ENCODE measurements at places on chromosomes 12 and 14. TPM values are rescaled to one million over a fixed set of nuclear protein-coding genes. Genes with fewer than 3 reads are reported as not detected.

DNA sequence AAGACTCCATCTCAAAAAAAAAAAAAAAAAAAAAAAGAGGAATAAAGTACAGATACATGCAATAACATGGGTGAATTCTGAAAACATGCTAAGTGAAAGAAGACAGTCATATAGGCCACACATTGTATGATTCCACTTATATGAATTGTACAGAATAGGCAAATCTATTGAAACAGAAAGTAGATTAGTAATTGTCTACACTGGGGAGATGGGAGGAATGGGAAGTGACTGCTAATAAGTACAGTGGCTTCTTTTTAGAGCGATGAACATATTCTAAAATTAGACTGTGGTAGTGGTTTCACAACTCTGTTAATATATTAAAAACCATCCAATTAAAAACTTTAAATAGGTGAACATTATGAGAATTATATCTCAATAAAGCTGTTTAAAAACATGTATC, 74.4 kb downstream of the ANKS1B start:
- no peak for DNase-seq

GRCh38 chr14:100291305-100292075, 14.8 kb downstream of the SLC25A29 start:
- DNase-seq = no peak

The OVCH1 gene
- total RNA-seq = not detected

GRCh38 chr14:22024137-22024536, 350.5 kb upstream of the OR4E1 start:
- DNase-seq = no peak

- DNase-seq = no peak
These were observed 98.5 kb upstream of the RASSF8 start for GRCh38 chr12:25859976-25860375.

- DNase-seq = no peak
These were observed 695 bp upstream of the MMP19 start for GRCh38 chr12:55843431-55843830.

DNA sequence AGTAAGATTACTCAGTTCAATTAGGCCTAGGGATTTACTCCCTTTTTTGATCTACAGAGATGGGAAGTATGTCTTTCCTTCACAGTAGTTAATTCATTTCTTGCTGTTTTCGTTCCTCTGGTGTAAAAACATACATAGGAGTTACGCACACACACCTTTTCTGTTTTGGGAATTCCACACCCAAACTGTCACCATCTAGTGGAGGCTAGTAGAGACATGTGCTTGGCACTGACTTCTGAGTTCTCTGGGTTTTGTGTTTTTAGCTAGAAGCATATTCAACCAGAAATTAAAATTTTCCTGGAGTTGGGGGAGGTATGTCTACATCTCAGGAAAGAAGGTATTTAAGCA, 1.4 kb downstream of the SUSD6 start:
- DNase-seq = no peak

DNA sequence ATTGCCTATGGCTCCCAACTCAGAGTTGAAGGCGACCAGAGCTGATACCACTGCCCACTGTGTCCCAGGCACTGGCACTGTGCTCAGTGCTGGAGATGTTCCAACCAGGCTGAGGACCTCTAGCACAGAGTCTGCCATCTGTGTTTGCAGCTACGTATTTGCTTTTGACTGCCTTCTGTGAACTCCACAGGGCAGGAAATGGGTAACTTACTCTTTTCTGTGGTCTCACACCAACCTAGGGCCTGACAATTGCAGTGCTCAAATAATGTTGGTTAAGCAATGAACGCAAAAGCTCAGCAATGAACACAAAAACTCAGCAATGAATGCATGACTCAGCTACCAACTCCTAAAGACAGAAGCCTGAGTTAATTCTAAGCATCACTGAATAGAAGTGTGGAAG, 202.8 kb downstream of the NUAK1 start:
- no peak for DNase-seq

GRCh38 chr14:63893701-63894458, 41.1 kb downstream of the SYNE2 start:
- DNase-seq = no peak

The AQP6 gene
- total RNA-seq = not detected

DNA sequence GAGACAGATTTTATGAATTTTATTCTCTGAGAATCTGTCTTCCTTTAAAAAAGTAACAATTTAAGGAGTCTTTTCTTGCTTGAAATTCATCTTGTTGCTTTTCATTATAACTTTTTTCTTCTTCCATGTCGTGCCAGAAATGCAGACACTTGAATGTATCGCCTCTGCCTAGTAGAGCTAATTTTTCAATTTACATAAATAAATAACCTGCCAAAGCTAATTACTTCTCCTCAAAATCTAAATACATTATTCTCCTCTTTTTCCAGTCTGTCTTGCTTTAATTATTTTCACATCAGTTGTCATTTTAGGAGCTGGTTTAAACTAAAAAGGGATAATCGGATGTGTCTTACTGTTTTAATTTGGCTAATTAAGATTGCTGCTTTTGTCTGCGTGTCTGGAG, 711.1 kb upstream of the SEL1L start:
- DNase-seq = no peak

DNA sequence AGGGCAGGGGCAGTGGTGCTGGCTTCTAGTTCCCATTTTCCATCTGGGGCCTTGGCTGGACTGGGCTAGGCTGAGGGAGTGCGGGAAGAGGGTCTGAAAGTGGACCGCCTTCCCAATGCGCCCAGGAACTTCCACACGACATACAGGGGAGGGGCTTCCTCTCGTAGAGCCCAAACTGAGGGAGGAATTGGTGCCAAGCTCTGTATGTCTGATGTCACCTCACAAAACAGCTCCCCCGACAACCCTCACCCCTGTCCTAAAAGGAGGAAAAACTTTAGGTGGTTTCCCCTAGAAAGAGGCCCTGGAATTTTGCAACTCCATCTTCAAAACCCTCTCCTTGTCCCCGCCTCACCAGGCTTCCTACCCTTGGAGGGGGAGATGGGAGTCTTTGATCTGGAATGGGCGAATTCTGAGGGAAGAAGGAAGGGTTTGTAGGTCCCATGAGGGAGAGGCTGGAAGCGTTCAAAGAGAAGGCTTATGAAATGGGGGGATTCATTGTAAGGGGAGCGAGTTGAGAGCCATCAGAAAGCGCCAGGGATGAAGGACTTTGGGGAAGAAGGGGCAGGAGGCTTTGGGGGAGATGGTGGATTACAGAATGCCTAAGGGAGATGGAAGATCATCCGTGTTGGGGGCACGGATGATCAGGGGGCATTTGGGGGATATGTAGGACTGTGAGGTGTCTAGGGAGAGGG, 844 bp downstream of the GLTP start:
- no peak for DNase-seq

The DYRK4 gene
- total RNA-seq = 26.7 TPM

- DNase-seq = no peak
These were observed 121.8 kb downstream of the NRXN3 start for GRCh38 chr14:78292003-78292402.

The PTPRO gene
- total RNA-seq = 0.15 TPM

DNA sequence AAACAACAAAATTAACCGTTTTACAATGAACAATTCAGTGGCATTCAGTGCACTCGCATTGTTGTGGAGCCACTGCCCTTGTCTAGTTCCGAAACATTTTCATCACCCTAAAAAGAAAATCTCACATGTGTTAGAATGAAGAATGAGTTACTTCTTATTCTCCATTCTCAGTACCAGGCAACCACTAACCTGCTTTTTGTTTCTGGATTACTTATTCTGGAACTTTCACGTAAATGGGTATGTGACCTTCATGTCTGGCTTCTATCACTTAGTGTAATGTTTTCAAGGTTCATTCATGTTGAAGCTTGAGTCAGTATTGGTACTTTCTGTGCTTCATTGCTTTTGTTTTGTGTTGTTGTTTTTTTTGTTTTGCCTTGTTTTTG, 15.6 kb downstream of the RCOR1 start:
- DNase-seq = no peak

The DHRS4L2 gene
- total RNA-seq = 27.6 TPM

The WNT1 gene
- total RNA-seq = not detected

DNA sequence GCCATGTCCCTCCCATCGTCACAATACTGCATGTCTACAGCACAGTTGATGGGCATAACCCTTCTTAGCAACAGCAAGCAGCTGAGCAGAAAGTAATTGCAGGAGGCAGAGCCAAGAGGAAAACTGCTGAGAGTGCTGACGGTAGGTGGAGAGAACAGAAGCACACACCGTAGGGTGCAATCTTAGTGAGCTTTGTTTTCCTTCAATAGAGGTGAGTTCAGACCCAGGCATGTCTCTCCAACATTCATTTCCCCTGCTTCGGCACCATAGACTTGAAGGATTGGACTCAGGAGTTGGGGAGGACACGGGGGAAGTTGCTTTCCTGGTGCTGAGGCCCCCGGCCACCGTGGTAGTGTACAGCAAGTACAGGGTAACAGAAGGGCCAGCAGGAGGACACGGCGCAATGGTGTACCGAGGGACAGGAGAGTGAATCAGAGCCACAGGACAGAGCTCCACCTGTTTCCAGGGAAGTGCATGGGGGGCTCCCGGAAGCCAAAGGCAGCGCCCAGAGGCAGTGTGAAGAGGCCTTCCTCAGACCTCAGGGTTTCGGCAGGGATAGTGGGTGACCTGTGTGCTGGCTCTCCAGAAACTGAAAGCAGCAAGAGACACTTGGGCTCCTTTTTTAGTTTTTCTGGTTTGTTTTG, 36.3 kb upstream of the SINHCAF start:
- peak; percentile 9 for DNase-seq

GRCh38 chr14:98140862-98141530, 1131.0 kb downstream of the BCL11B start:
- no peak for DNase-seq

DNA sequence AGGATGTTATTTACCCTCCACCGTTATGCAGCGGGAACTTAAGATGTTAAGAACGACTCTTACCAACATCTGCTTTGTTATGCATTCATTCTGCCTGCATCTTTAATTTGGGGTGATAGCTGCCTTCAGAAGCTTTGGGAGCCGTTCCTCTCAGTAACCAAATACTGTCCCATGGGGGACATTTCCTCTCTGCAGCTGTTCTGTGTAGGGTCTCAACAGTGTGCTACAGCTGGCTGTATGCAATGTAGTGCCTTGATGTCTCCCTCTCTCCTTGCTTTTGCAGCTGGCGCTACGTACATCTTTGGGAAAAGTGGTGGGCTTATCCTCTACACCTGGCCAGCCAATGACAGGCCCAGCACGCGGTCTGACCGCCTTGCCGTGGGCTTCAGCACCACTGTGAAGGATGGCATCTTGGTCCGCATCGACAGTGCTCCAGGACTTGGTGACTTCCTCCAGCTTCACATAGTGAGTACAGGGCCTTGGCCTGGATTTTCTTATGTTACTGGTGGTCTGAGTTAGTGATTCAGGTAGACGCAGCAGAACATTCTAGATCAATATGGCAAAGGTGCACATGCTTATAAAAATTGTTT, 744.3 kb downstream of the DIO2 start:
- DNase-seq = no peak

DNA sequence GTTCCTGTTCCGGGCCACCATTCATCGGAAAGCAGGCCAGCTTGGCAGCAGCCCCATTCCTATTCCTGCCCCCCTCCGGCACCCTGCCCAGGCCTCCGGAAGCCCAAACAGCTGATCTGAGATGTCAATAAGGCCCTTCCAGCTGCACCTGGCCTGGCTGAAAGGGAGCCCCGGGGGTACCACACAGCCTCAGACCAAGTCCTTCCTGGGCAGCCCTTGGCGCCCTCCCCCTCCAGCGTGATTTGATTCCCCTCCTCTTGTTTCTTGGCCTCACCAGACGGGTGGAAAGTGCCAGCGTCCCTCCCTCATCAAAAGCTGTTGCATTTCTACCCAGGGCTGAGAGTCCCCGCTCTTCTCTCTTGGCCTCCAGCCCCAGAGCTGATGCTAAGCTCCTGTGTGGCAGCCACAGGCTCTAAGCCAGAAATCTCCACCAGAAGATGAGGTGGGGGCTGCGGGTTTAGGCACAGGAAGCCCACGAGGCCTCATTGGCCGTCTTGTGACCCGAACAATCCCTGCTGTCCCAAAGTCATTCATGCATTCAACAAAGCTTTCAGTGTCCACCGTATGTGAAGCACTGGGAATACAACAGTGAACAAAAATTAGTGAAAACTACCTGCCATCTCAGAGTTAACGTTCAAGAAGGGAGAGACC, 215.4 kb downstream of the SLC41A2 start:
- DNase-seq = no peak

The BMP4 gene
- not detected for total RNA-seq

The CLEC6A gene
- total RNA-seq = not detected

GRCh38 chr14:89406941-89407340, 10.1 kb downstream of the FOXN3 start:
- DNase-seq = no peak

DNA sequence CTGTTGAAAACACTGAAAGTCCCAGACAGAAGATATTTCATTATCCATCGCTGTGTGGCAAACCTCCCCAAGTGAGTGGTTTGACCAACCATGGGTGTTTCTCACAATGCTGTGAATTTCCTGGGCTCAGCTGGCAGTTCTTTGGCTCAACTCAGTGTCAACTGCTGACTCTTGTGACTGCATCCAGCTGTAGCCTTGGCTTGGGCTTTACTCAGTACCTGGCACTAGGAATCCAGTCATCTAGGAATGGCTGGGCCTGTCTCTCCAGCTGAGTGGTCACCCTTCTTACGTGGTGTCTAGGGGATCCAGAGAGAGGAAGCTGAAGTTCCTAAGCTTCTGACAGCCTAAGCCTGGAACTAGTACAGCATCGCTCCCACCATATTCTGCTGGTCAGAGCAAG, 80.7 kb upstream of the PSMC1 start:
- no peak for DNase-seq

- DNase-seq = no peak
These were observed 56.1 kb downstream of the ADGRD1 start for GRCh38 chr12:131009595-131010395.

The CAPS2 gene
- total RNA-seq = 2.7 TPM

GRCh38 chr12:89041078-89041477, 311.2 kb downstream of the DUSP6 start:
- no peak for DNase-seq

- no peak for DNase-seq
These were observed 64.2 kb upstream of the OVCH1 start for GRCh38 chr12:29561664-29562071.

The ESR2 gene
- 0.17 TPM for total RNA-seq

GRCh38 chr12:29447285-29447975, 50.1 kb downstream of the OVCH1 start:
- no peak for DNase-seq

GRCh38 chr12:86254399-86255107, 1.6 kb downstream of the MGAT4C start:
- DNase-seq = no peak

GRCh38 chr14:51860825-51861499, 550 bp downstream of the GNG2 start:
- DNase-seq = no peak

The CEBPE gene
- 0.19 TPM for total RNA-seq

The TAS2R20 gene
- 0.36 TPM for total RNA-seq

DNA sequence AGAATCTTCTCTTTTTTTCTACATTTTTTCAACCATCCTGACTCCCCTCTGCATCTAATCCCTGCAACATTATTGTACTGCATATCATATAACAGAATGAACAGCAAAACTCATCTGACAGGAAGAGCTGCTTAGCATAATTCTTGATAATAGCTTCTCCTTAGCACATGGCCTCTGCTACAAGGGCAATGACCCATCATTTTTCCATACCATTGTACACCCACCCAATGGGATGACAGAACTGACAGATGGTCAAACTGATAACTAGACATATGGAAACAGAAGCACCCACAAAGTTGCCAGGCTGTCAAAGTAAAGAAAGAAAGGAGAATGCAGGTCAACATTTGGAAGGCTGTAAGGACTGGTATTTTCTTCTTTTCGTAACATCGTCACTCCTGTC, 390.4 kb upstream of the USP15 start:
- no peak for DNase-seq

- DNase-seq = peak; percentile 53
These were observed 13.6 kb upstream of the GPR68 start for GRCh38 chr14:91258011-91258618.

The PRKAB1 gene
- 29.3 TPM for total RNA-seq

- peak; percentile 54 for DNase-seq
These were observed 111.6 kb downstream of the SCAF11 start for GRCh38 chr12:45878630-45879255.
